ENCODE measurements at places on chromosomes 1 and 21.

DNA sequence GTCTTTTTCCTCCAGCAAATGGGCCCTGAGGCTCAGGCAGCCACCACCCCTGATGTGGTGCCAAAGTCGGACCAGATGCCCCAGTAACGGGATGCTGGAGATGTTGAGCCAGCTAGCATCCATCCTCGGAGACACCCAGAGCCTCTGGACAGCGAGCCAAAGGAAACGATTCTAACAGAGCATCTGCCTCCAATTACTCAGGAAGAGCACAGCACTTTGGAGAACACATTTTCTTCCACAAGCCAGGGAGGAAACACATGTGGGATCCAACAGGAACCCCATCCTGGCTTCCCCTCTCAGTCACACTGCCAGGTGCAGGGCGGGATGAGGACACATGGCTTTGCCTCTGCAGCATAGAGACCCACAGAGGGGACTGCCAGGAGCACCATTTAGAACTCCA is 44.9 kb downstream of the C1orf198 start:
- DNase-seq, result peak; percentile 20

DNA sequence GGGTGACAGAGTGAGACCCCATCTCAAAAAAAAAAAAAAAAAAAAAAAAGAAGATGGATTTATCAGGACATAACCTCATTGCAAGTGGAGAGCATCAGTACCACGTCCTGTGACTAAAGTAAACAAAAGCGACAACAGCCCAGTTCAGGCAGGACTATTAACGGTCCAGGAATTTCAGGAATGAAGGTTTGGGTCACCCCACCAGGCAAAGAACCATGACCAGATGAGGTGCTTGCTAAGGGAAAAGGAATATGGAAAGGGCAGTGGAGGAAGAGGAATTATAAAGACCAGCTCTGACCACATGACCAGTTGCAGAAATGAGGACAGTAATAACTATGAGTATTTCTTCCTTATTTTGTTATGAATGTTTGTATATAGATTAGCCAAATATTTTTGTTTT is 35.4 kb upstream of the EIF4G3 start:
- no peak for DNase-seq

- no peak for DNase-seq
Observed at GRCh38 chr1:153238527-153238926, 21.0 kb upstream of the LORICRIN start.

GRCh38 chr1:76336931-76337371 is 262.4 kb downstream of the ST6GALNAC3 start:
- DNase-seq, result peak; percentile 89

DNA sequence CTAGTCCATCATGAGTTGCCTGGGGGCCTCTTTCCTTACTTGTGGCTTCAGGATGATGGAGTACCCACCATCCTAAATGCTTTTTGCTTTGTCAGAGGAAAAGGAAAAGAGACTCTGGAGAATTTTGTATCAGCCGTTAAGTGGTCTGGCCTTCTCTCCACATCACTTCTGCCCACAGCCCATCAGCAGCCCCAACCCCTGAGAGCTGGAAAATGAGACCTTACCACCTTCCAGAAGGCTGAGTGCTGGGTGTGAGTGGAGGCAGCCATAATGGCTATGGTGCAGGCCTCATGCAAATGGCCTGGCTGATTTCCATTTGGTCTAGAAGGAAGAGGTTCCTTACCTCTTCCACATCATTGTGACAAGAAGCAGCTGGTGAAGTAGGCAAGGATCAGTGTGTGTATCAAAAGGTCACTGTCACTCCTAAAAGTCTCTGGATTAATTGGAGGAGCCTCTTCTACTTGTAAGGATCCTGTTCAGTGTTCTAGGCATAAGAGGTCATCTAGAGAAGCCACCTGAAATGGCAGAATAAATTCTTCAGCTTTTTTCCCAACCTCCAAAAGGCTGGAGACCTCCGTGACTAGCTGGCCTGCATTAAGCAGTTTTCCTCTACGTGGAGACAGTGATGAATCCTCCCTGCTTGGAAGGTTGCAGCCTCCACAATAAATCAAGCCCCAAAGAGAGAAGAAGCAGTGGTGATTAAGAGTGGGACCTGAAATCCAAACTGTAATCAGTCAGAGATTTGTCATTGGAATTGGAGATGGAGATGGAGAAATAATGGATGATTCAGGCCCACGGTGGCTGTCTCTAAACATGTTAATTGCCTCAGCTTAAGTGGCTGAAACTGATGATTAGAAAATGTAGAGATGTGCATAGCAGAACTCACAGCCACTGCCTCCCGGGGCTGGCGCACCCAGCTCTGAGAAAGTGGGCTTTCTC is 111.5 kb downstream of the CNIH3 start:
- DNase-seq, result peak; percentile 57

DNA sequence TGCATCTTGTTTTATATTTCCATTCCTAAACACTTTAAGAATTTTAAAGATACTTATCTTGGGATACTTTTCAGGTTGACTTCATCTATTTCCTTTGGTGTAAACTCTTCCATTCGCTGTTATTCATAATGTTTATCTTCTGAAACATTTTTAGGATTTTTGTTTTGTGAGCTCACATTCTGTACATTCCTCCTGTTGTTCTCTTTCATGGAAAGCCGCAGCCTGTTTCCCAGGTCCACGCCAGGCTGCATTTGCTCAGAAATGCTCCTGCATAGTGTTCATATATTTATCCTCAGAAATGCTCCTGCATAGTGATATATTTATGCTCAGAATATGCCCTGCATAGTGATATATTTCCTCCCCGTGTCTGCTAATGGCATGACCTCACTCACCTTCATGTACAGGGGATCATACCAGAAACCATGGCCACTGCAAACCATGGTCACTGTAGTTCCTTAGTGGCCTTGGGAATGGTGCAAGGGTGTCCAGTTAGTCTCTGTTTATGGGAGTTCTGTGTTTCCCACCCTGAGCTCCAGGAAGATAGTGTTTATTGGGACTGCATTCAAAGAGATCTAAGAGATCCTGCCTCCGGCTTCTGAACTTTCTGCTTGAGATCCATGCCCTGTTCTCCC is 153.9 kb upstream of the GREM2 start:
- DNase-seq, result peak; percentile 39

DNA sequence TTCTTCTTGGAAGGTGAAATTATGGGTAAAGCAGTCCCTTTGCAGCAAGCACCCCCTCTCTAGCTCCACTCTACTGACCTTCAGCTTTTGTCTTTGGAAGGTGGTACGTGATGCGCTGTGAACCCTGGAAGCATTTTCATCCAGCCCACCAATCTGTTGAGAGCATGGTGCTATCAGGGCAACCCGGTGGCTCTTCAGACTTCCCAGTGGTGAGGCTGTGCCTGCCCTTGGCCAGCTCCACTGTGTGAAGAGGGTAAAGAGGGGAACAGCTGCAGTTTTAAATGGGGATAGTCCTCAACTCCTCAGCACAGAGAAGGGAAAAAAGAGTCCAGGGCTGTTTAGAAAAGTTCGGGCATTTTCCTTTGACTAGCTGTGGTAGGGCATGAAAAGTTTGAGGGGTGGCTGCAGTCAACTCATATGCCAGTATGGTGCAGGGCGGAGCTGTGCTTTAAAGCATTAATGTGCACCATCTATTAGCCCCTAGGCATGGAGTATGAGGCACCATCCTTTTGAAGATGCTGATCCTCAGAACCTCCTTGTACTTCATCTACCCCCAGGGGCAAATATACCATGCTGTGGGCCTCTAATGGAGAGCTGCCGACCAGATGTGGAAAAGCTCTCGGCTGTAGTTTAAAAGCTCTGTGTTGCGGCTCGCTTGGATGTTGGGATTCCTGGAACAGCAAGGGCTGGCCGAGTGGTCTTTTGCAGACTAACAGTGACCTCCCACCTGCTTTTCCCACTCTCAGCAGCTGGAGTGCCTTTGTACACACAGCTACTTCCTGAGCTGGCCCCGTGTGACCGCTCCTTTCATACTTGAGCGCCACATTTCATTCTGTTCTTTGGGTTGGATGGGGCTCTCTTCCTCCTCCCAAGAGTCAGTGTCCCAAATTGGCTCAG is 123.0 kb downstream of the PEX14 start:
- DNase-seq, result no peak

- no peak for DNase-seq
Observed at GRCh38 chr1:34549199-34549598, 205.6 kb upstream of the GJB5 start.

DNA sequence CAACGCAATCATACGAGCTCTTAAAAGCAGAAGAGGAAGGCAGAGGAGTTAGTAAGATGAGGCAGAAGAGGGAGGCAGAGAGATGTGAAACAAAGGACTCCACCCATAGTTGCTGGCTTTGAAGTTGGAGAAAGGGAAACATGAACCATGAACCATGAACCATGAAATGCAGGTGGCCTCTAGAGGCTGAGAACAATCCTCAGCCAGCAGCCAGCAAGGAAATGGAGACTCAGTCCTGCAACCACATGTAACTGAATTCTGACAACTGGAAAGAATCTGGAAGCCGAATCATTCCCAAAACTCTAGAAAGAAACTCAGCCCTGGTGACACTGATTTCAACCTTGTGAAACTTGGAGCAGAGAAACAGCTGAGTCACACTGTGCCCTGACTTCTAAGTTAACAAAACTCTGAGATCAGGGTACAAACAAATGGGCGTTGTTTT is 10.1 kb downstream of the DIPK1A start:
- peak; percentile 76 for DNase-seq

DNA sequence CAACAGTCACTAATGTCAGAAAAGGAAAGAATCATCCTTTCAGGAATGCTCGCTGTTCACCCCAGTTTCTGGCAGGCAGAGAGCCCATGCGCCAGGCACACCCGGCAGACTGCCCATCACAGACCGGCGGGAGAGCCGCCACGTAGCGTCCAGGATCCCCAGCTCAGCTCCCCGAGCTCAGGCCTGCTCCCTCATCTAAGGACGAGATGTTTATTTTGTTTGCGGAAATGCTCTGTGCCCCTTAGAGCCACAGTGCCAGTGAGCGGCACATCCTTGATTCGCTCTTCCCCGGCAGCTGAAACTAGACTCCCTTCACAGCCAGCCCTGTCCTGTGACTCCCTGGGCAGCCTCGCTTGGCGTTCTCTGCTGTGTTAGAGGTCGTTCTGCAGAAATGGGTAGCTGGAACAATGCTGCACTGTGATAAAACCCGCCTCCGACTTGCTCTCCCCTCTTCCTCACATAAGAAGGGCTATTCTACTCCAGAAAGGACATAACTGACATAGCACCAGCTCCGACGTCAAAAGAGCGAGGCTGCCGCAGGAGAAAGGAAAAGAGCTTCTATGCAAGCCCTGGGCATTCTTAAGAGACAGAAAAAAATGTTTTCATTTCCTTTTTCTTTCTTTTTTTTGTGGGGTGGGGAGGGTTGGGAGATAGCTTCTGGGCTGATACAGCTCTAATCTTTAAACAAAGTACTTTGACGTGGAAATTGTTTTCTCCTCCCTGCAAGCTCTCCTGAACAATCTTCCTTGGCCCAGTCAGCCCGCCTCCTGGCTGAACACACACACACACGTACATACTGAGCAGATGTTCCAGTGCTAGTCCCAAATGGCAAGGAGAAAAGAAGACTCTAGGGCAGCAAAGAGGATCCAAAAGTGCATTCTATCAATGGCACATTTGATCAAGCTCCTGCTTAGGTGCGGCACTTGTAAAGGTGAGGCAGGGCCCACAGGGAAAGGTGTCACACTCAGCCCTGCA is 37.2 kb downstream of the MRAP start:
- DNase-seq, result no peak

GRCh38 chr1:204176049-204176448 is 9.9 kb upstream of the REN start:
- DNase-seq, result no peak

All from fibroblast of villous mesenchyme (primary cell).